Subcutaneous adipose tissue (tissue), 4 donors: ENCODE measurements at places on chromosomes 6 and 20. TPM values are rescaled to one million over a fixed set of nuclear protein-coding genes. Genes with fewer than 3 reads are reported as not detected.

TRDN gene
- total RNA-seq: 2.8 TPM

CST5 gene
- total RNA-seq: not detected

EEF1A2 gene
- total RNA-seq: not detected

ABHD16B gene
- not detected for total RNA-seq

TPBG gene
- 13.5 TPM for total RNA-seq

SDCBP2 gene
- total RNA-seq: 9.6 TPM

NMBR gene
- total RNA-seq: not detected

ARFGEF3 gene
- 3.0 TPM for total RNA-seq

LGSN gene
- total RNA-seq: not detected

PRDM13 gene
- not detected for total RNA-seq

LHFPL5 gene
- not detected for total RNA-seq

PPARD gene
- total RNA-seq: 6.5 TPM

PAK5 gene
- not detected for total RNA-seq

PRRT1 gene
- 1.3 TPM for total RNA-seq

CTAGE9 gene
- total RNA-seq: not detected

ZNF133 gene
- total RNA-seq: 5.9 TPM

SSTR4 gene
- total RNA-seq: not detected

BHLHE23 gene
- not detected for total RNA-seq

POU3F2 gene
- not detected for total RNA-seq

RIPOR3 gene
- 36.5 TPM for total RNA-seq

C6orf52 gene
- total RNA-seq: not detected

GSTA3 gene
- not detected for total RNA-seq

CDH22 gene
- total RNA-seq: not detected

MYCT1 gene
- 8.8 TPM for total RNA-seq

TFAP2C gene
- 1.5 TPM for total RNA-seq

KCNK15 gene
- 1.8 TPM for total RNA-seq

ADGRF1 gene
- not detected for total RNA-seq

CYP21A2 gene
- total RNA-seq: not detected

HLA-DQA1 gene
- total RNA-seq: 18.5 TPM

C6orf62 gene
- total RNA-seq: 77.8 TPM

PLEKHG1 gene
- 58.4 TPM for total RNA-seq

FAM83B gene
- not detected for total RNA-seq

NNAT gene
- total RNA-seq: 24.4 TPM

BMP7 gene
- total RNA-seq: not detected

FABP7 gene
- total RNA-seq: not detected

DYNLT2 gene
- 2.2 TPM for total RNA-seq

PLTP gene
- 230 TPM for total RNA-seq

SEMG1 gene
- total RNA-seq: not detected

HRH3 gene
- total RNA-seq: not detected

ME1 gene
- 52.0 TPM for total RNA-seq

ADGRF4 gene
- total RNA-seq: not detected

PDYN gene
- total RNA-seq: not detected

PAX1 gene
- total RNA-seq: not detected

RAET1L gene
- not detected for total RNA-seq

PLCB1 gene
- 14.1 TPM for total RNA-seq

GJA10 gene
- not detected for total RNA-seq

PACSIN1 gene
- not detected for total RNA-seq

ZHX3 gene
- 50.9 TPM for total RNA-seq

EYA4 gene
- total RNA-seq: 7.7 TPM

SLC32A1 gene
- not detected for total RNA-seq
